ENCODE measurements at places on chromosomes 4 and X.

DNA sequence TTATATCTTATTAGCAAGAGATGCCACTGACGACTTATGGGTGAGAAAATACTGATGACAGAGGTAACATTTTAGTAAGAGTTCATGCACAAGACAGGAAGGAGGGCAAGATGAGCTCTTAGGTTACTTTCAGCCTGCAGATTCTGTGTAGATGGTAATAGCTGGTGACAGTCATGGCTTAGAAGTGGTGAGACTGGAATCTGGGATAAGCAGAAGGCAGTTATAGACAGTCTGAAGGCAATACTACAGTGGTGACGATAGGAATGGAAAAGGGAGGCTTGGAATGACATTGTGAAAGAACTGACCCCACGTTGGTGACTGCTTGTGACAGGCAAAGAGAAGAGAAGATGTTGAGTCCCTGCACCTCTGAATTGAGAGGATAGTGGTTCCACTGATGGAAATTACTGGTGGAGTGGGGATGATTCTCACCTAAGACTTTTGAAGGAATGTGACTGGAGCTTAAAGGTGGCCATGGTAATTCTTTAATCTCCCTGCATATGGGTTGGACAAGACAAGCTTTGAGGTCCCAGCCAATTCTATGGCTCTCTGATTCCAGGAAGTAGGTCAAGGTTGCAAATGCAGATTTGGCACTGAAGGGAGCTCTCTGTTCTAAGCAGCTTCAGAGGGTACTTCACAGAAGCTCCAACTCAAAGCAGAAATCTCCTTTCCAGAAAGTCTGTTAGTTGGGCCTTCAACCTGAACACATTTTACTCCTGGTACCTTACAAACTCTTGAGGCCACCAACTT is 99.7 kb downstream of the RASL11B start:
- no peak for DNase-seq

DNA sequence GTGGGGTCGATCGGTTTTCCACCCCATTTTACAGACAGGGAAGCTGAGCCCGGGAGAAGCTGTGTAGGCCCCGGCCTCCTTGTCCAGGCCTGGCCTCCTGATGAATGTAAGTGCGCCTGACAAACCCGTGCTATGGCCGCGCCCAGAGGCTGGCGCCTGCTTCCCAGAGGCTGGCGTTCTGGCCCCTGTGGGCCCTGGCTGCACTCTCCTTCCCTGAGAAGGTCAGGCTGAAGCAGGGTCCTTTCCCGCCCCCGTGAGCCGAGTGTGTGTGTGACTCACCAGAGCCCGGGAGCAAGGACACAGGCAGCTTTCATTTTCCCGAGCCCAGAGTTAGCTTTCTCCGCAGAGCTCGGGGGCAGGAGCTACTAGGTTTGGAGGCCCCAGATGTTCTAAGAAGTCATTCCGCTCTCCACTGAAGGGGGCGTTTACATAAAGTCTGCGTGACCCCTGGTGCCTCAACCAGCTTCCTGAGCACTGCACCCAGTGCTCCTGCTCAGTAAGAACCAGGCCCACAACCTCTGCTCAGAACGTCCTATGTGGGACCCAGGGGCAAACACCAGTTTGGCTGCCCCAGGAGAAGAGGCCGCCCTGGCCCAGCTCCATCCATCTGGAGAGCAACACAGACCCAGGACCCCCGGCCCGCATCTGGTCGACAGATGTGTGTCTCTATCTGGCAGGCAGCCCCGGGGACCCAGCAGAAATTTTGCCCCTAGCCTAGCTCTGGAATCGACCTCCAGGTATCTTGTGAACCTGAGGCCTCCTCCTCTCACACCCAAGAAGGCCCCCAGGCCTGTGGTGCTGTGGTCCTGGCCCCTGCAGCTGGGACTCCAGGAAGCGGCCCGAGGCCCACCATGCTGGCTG is 13.6 kb downstream of the UVSSA start:
- DNase-seq = no peak

GRCh38 chr4:150164055-150164454 is 85.8 kb downstream of the DCLK2 start:
- DNase-seq = no peak

DNA sequence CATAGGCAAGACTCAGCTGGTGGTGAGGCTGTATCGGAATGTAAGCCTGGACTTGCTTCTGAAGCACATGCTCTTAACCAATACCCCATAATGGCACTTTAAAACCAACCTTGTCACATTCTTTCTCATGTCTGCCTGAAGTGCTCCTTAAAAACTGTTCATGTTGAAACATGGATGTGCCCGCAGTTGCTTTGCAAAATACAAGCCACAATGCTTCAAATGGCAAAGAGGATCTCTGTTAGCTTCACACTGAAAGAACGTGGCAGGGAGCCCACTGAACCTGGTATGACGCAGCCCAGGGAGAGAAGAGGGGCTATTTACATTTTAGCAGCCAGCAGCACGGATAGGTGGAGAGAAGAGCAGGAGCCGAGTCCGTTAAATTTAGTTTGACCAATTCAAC is 29.3 kb downstream of the SOD3 start:
- DNase-seq = no peak

DNA sequence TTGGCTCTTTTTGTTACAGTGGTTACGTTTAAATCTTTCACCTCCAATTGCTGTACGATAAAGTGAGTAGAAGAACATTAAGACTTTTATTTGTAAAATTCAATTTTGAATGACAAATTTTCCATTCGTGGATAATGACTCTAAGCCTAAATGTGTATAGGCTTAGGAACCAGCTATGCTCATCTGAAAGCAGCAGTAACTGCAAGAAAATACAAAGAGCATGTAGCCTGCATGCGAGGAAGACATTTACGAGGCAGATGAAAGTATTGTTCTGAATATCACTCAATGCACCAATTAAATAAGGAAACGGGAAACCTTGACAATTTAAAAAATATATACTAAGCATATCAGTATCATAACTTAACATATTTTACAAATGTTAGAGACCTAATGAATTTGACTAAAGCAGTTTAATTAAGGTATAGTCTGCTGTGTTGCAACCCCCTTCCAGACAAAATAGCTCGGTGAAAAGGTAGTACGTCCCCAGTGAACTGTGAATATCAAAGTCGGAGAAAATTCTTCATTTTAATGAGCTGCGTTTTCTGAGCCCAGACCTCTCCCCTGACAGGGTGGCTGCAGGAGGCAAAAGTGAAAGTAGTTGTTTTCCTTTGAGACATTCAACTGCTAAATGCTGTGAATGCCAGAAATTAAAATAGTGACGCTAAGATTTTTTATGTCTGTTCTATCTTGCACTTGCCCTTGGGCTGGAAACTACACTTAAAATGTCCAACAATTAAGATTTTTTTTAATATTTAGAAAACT is 1236.5 kb upstream of the TENM3 start:
- DNase-seq = no peak

All from RPMI8226 (cell line).